ENCODE measurements at places on chromosomes 7 and 10.

DNA sequence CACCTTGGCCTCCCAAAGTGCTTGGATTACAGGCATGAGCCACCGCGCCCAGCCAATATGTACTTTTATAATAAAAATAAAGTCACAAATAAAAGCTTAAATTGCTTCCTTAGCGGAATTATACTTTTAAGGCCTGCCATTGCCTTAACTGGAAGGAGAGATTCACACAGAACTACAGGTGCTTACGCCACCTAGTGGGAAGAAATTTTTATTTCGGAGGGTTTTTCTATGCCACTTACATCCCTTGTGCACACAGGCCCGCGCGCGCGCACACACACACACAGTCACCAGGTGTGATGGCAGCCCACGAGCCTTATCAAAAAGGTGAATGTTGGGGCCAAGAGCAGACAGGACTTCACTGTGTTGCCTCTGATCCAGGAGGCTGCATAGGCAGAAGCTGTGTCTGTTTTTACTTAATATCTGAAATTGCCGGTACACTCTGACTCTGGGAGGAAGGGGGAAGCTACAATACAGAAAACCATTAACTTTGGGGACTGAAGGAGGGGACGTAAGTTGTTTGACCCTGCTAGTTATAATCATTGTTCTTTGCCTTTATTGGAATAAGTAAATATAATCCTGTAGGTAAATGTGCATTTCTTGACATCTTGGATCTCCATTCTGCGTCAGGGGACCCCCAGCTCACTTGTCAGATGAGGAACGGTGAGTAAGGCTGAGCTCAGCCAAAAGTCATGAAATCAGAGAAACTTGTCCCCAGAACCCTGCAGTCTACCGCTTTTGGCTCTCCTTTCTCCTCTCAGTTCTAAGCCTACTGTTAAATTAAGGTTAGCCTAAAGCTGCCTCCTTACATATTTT, 87.1 kb downstream of the SLC16A9 start:
- DNase-seq: peak; percentile 64

DNA sequence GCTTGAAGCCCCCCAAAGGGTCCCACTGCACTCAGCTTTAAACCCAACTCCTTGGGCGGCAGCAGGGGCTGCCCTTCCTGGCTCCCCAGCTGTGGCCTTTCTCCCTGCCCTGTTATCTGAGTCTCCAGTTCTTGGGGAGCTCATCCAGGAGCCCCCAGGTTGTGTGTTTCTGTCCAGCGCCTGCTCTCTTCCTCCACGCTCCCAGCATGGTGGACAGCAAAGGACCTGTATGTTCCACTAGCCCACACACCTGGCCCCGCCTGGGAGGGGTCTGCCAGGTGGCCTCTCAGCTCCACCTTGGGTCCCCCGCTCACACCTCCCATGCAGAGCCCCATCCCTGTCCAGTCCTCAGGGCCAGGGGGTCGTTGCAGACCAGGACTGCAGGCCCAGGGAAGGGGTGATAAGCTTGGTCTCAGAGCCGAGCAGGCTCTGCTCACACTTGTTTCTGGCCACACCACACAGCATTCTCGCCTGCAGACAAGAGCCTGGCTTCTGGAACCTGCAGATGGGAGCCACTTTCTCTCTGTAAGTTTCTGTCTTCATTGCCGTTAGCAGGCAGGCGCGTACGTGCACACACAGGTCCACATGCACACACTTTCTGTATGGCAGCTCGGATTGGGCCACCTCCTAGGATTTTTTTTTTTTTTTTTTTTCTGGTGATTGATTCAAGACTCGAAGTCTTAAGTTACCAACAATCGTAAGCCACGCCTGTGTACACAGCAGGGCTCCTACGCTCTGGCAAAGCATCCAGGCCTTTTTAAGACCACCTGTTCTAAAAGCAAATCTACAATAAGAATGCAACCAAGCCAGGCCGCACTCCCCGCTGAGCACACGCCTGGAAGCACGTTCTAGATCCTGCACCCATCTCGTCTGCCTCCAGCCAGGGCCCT, 104.6 kb downstream of the CYTH3 start:
- no peak for DNase-seq

- DNase-seq: no peak
These were observed 1166.7 kb upstream of the C7orf33 start for GRCh38 chr7:147423875-147424274.

GRCh38 chr7:100590077-100590737, 4.1 kb downstream of the FBXO24 start:
- peak; percentile 23 for DNase-seq

DNA sequence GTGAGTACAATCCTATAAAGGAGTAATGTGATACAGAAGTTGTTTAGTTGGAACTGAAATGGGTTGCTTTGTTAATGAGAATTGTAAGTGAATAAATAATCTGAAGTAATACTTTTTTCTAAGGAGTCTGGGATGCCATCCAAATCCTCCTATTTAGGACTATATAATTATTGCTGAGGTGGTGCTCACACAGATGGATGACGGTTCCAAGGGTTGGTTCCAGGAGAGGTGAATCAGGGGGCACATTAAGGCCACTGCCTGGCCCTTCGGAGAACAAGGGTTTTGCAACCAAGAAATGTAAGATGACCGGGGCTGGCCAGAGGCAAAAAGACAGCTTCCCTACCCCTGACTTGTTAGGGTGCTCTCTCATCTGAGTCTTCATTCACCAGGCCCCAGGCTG, 352.7 kb downstream of the PHTF2 start:
- no peak for DNase-seq

- DNase-seq: no peak
These were observed 218.1 kb downstream of the C7orf25 start for GRCh38 chr7:42693722-42694121.

- DNase-seq: no peak
These were observed 206.1 kb downstream of the WDR11 start for GRCh38 chr10:121057269-121057668.

- no peak for DNase-seq
These were observed 8.0 kb downstream of the VSTM4 start for GRCh38 chr10:49107111-49107886.

- no peak for DNase-seq
These were observed 71.7 kb downstream of the MTURN start for GRCh38 chr7:30206491-30206890.

GRCh38 chr7:22111661-22112060, 166.0 kb upstream of the CDCA7L start:
- DNase-seq: no peak

DNA sequence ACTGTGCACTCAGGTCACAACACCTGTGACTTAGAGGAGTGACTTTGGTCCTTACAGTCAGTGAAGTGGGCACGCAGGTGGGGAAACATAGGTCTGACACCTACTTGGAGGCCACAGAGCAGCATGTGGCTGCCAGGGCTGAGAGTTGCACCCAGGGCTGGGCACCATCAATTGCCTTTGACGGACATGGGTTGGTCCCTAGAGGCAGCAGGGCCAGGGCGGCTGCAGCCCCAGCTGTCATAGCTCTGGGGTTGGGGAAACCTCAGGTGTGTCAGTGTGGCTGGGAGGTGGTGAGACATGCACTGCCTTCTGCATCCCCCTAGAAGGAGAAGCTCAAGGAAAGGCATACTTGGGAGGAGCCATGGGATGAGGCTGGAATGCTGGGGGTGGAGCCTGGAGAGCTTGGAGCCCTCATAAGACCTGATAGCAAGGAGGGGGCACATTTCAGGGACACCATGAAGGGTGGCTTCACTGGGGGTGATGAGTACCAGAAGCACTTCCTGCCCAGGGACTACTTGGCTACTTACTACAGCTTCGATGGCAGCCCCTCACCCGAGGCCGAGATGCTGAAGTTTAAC, at the start of gene INMT:
TSS of gene INMT (plus strand) at position 440 of the 578 bp plus-strand sequence. CDS start at position 456, 16 bp downstream.
- DNase-seq: peak; percentile 27

DNA sequence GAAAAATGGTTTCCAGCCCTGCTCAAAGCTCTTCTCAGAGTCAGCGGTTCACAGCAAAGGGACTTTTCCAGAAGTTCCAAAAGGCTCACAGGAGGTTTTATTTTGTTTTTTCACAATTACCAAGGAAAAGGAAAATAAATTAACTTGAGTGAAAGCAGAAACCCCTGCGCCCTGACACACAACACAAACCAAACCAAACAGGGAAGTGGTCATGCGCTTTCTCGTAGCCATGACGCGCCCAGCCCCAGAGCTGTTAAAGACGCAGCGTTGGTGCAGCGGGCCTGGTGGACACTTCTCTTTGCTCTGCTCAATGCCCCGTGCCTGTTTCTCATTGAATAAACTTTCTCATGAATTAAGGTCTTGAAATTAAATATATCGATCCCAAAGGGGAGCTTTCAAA, 134.4 kb upstream of the LYZL2 start:
- no peak for DNase-seq

DNA sequence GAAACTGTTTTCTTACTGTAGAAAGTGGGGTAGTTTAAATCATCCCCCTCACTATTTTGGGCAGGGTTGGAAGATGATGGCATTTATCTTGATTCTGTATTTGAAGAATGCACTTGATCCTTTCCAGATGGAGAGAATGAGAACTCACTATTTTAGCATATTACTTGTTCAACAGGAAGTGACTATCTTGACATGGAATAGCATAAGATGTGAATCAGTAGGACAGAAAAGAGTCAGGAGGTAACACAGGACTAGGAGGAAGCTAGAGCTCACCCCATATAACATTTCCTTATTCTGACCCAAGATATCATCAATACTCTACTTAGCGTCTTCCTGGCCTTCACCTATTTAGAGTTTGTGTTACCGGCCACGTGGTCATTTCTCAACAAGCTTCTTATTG, 400.2 kb downstream of the PHTF2 start:
- no peak for DNase-seq

DNA sequence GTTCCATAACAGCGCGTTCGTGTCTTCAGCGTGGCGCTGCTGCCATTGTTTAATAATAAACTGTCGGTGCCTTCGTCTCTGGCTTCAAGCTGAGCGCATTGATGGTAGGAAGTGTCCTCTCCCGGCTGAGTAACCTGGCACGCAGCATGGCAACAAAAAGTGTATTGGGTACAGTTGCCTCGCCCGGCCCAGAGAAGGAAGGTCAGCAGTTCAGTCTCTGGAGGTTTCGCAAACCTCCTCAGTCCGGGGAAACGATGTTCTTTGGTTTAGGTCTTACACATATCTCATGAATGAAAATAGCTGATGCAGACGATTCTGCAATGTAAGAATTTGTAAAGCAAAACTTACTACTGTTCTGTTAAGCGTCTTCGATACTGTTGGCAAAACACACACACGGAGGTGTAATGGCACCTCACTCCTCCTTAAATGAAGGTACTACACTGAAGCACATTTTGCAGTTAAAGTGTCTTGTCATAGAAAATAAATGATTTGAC, 739 bp upstream of the CCDC186 start:
- no peak for DNase-seq

- DNase-seq: no peak
These were observed 35.8 kb downstream of the GNAT3 start for GRCh38 chr7:80476035-80476434.

DNA sequence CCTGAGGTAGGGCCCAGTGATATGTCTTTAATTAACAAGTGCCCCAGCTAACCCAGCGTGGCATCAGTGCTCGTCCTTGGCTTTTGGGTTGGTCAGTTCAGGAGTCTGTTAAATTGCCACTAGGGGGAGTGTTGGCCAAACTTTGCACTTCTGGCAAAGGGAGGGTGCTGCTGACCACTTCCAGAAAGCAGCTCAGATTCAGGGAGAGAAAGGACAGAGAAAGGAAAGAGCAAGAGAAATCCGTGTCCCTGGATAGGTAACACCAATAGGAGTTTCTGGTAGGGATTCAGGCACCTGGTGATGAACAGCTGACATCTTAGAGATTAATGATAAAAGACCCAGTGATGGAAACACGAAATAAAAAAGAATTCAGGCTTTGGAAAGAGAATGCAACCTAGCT, 243.1 kb upstream of the AOAH start:
- DNase-seq: no peak

- no peak for DNase-seq
These were observed 48.2 kb upstream of the AMPH start for GRCh38 chr7:38679419-38679818.

GRCh38 chr7:102132209-102132752, 154.4 kb upstream of the SH2B2 start:
- DNase-seq: no peak

- peak; percentile 7 for DNase-seq
These were observed 63.7 kb downstream of the ZNRF2 start for GRCh38 chr7:30348083-30348560.

DNA sequence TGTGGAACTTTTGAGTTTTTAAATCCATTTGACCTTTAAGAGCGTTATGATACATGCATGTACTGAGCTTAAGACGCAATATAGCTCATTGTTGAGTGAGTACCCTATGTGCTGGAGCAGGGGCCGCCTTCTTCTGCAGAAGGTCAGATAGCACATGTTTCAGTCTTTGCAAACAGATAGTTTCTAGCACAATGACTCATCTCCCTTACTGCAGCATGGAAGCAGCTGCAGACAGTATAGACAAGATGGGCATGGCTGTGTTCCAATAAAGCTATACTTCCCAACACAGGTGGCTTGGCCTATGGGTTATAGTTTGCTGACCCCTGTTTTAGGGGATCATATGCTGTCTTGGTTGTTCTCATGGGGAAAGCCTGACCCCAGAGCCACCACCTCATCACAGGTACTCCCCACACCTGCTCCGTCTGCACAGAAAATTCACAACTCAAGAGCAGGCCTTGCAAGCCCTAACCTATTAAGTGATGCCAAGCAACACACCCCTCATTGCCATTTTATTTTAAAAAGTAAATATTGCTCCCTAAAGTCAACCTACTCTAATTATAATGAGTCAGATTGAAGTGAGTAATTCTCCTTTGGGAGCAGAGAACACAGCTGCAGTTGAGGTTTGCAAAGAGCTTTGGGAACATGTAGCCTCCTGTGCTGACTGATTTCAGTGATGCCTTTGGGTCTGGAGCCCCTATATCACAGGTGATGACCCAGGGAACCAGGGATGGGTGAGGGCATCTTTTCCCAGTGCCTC, 330.1 kb downstream of the PAXIP1 start:
- DNase-seq: no peak

GRCh38 chr10:73837072-73837471, 25.7 kb upstream of the NDST2 start:
- DNase-seq: no peak

DNA sequence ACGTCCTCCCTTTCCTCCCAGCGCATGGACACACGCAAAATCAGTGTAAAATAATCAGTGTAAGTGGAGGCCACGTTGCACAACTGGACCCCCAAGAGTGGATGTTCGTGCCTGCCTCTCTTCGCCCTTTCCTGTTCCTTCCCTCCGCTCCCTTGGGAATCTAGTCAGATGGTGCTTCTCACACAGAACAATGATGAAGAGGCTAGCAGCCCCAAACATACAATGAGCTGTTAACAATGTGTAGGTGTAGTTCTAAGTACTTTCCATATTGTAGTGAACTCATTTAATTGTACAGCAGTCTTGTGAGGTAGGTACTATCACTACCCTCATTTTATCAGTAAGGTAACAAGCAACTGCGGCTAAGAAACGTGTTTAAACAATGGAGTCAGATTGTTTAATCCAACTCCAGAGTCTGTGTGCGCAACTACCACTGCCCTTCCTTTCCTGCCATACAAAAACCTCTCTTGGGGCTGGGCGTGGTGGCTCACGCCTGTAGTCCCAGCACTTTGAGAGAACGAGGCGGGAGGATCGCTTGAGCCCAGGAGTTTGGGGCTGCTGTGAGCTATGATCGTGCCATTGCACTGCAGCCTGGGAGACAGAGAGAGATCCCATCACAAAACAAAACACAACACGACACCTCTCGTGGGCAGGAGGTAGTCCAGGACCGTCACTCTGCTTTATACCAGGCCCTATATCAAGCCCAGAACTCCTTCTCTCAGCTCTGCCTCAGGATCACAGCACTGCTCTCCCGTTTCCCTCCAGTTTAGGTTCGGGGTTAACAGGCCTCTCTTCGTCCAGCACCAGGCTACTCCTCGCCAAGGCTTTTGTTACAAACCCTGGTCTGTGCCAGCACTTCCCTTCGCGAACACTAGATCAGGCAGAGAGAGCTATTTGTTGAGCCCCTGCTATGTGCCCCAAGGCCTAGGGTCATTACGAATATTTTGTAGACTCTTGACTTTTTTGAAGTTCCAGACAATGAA, 1.1 kb downstream of the FKBP9 start:
- no peak for DNase-seq

Data from large intestine (tissue), 12 donors.